ENCODE measurements at places on chromosomes 7 and 10. TPM values are rescaled to one million over a fixed set of nuclear protein-coding genes. Genes with fewer than 3 reads are reported as not detected.

The NYAP1 gene
- 0.57 TPM for total RNA-seq

GRCh38 chr7:920351-921070, 34.0 kb downstream of the ADAP1 start:
- no peak for DNase-seq

GRCh38 chr7:14381936-14382335, 392.5 kb upstream of the ETV1 start:
- no peak for DNase-seq

The PMPCB gene
- total RNA-seq, result 97.4 TPM

The ASZ1 gene
- not detected for total RNA-seq
